ENCODE measurements at places on chromosomes 1 and 21.

DNA sequence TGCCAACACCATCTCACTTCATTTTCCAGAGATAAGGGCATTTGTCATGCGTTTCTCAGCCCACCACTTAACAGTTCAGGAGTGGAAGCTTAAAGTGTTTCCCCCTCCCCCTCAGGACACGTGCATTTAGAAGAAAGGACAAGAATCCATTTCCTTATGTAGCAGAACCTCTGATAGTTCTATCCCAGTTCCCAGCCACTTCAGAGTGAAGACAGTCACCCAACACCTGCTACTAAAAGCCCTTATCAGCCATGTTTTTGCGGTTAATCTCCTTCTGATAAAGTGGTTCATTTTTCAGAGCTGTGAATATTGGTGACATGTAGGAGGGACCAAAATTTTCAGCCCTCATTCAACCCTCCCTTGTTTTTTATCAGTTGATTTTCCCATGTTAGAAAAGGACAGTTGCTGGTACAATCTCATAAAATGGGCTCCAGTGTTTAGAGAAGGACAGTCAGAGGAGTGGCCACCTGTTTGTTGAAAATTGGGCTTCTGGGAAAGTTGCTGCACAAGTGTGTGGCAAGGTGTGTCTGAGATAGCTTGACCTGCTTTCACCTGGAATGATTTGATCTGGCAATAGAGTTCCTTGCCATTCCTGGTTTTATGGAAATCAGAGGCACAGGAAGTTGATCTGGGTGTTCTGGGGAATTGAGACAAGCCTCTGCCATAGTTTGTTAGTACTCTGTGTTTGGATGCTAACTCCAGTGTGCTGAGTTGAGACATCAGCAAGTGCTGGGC is 114.0 kb downstream of the PPP1R12B start:
- DNase-seq: no peak

GRCh38 chr1:37722181-37723071 is 30.1 kb downstream of the CDCA8 start:
- no peak for DNase-seq

DNA sequence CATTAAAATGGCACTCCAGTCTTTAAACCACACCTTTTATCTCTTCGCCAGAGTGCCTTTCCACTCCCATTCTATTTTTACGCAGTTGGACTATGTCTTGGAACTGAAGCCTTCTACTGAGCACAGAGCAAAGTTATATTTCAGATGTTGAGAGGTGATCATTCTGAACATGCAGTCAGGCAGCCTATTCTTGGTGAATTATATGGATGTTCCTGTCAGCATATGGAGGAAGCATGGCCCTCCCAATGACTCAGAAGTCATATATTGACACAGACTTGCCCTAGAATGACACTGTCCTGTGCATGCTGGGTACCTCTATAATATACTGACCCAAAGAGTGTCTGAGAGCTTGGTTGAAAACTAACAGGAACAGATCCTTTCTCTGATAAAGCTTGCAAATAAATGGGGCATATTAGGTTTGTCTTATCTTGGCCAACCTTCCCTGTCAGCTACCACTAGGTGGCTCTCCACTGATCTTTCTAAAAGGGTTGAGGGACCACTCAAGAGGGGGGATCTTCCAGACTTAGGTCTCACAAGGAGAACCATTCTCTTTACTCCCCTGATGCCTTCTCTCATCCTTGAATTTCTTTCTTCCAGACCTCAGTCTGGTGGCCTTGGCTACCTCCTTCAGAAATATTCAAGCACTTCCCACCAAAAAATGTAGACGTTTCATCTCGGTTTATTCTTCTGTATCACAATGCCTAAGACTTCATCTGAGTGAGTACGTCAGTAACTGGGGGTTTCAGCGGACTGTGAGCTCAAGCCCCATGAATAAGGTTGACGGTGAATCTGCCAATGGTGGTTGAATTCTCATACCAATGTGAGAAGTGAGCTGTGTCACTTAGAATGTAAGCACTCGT is 11.8 kb upstream of the ALG14 start:
- peak; percentile 12 for DNase-seq

DNA sequence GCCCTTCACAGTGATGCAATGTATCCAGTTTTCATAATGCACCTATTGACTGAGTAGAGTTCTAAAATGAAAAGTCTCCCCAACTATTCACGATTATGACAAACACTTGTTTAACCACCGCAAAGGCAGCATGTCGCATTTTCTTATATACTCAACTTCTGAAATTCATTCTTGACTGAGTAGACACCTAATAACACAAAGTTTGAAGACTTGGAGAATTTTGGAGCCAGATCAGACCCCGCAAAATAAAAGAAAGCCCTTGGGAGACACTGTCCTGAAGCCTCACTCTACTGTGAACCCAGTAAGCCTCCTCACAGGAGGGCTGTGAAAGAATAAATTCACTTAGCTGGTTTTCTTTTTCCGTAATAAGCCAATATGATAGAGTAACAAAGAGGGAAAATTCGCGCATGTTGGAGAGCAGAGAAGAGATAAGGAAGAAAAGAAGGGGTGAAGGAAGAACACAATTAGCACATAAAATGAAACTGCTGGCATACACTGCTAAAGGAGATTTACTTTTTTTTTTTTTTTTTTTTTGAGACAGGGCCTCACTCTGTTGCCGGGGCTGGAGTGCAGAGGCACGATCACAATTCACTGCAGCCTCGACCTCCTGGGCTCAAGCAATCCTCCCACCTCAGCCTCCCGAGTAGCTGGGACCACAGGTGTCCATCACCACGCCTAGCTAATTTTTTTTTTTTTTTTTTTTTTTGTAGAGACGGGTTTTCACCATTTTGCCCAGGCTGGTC is 492 bp upstream of the COLGALT2 start:
- DNase-seq: no peak

DNA sequence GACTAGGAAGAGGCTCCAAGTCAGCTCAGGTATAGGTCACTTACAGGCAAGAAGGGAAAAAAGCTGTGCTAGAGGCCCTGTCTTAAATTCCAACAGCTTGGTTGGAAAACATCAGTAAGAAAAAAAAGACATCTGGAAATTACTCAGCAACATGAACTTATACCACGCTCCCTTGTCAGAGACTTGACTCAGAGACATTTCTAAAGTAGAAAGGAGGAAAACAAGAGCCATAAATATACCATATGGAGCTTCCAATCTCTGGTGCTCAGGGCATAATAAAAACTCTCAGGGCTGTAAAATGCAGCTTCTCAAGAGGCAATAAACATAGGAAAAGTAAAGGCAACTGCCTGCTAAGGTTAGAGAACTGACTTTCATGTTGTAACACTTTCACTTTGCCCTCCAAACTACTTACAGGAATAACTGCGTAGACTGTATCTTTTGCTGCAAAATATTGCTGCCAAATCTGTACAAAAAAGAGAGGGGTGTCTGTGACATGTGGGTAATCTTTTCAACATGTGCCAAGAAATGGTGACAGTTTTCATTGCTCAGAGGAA is 14.7 kb downstream of the ATPAF1 start:
- no peak for DNase-seq
